Naive thymus-derived CD8-positive, alpha-beta T cell (primary cell): ENCODE measurements at places on chromosomes 7 and 10.
A peak's percentile ranks its signal among the peaks of the same experiment; 100 is the strongest.

DNA sequence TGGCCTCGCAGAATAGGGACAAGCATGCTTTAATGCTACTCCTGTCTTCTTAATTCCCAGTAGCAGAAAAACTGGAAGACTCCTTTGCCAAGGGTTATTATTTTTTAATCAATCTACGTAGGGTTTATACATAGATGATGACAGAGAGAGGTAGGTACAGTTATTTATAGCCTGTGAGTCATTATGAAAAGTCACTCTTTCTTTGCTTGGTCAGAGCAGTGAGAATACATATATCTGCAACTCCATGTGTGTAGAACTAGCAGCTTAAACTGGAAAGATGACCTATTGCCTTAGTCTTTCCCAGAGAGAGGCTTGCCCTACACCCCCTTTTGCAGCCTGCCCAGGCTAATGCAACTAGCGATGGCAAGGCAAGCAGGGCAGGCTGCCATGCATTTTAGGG, 1050.6 kb downstream of the NRG3 start:
- DNase-seq, result no peak

DNA sequence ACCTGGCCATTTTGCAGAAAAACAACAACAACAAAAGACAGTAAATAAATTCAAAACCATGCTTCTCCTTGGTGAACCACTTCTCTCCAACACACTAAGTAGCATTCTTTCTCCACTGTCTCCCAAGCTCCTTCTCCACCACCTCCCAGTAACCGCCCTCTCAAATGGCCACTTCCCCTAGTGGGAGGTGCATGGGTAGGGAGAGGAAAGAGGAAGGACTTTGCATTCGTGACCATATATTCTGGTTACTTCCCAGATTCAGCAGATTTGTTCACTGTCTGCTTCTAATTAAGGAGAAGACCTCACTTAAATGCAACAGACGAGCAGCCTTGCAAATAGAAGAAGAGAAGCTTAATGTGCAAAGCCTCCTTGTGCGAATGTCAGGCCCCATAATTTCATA, 166.8 kb downstream of the SORCS1 start:
- no peak for DNase-seq

DNA sequence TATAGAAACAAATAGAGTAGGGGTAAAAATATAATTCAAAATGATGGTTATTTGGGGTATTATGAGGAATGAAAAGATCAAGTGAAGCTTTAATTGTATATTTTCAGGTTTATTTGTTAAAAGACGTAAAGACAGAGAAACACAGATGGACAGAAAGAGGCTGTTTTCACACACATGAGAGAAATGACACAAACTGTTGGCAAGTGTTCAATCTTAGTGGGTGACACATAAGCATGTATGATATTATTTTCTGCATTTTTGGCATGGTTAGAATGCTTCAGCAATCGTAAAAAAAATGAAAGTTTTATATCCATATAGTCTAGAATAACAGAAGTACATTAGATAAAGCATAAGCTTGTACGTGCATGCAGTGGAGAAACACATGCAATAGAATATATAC, 464.4 kb upstream of the AKR1E2 start:
- DNase-seq, result no peak

GRCh38 chr7:71547426-71547825, 415.5 kb downstream of the GALNT17 start:
- no peak for DNase-seq

DNA sequence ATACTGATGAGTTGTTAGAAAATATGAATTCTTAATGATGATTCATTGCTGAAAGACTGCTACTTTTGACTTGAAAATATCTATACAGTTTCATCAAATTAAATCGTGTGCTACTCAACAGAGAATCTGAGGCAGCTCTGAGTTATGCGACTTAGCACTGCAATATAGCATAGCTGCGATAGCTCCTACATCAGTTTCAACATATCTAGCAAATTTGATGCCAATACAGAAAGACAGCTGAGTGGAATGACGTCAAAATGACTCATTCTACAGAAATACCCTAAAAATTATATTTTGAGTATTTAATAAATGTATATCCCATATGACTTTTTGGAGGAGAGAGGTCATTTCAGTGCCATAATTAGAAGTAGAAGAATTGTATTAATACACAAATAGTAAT, 1.1 kb upstream of the TARP start:
- no peak for DNase-seq

GRCh38 chr7:133070562-133070961, 11.3 kb downstream of the CHCHD3 start:
- no peak for DNase-seq

GRCh38 chr7:29289156-29290021, 94.8 kb downstream of the CHN2 start:
- no peak for DNase-seq

DNA sequence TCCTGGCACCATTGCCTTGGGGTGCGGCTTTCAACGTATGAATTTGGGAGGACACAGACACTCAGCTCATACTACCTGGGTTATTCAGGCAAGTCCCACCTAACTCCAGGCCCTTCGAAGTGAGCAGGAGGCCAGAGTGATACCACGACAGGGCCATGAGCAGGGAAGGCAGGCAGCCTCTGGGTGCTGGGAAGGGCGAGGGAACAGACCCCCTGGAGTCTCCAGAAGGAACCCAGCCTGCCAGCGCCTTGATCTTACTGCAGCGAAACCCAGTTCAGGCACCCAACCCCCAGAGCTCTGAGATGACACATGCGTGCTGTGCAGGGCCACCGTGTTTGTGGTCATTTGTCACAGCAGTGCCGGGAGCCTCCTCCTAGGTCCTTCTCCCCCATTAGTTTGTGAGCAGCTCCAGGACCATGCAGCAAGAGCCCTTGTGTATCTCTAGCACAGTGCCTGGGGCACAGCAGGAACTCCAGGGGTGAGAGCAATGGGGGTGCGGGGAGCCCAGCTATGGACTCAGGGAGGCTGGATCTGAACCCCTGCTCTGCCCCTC, 7.7 kb upstream of the INSIG1 start:
- no peak for DNase-seq

GRCh38 chr7:38319873-38320272, 46.4 kb upstream of the TARP start:
- no peak for DNase-seq

GRCh38 chr10:132662186-132662920, 123.6 kb downstream of the NKX6-2 start:
- DNase-seq, result peak; percentile 35

- no peak for DNase-seq
Observed at GRCh38 chr7:89129600-89130375, 334.3 kb upstream of the TEX47 start.

DNA sequence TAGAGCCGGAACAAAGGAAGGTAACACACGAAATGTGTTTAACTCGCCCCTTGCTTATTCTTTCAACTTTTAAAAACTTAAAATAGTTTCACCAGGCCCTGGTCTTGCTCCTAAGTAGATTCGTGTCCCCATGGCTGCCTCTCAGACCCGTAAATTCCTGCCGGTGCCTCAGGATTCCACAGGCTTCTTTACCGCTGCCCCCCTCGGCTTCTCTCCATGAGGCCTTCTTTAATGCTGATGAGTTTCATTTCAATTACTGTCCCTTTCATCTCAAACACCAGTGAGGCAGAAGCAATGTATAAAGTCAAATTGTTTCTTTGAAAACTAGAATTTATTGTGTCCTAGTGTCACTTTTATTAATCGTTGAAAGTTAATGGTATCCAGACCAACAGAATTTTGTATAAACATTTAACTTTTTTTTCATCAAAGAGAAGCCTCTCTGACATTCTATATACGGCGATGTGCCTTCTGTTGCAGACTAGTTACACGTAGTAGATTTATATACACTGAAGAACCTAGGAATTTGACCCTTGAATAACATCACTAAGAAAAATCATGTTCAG, 225.2 kb downstream of the C7orf25 start:
- no peak for DNase-seq

DNA sequence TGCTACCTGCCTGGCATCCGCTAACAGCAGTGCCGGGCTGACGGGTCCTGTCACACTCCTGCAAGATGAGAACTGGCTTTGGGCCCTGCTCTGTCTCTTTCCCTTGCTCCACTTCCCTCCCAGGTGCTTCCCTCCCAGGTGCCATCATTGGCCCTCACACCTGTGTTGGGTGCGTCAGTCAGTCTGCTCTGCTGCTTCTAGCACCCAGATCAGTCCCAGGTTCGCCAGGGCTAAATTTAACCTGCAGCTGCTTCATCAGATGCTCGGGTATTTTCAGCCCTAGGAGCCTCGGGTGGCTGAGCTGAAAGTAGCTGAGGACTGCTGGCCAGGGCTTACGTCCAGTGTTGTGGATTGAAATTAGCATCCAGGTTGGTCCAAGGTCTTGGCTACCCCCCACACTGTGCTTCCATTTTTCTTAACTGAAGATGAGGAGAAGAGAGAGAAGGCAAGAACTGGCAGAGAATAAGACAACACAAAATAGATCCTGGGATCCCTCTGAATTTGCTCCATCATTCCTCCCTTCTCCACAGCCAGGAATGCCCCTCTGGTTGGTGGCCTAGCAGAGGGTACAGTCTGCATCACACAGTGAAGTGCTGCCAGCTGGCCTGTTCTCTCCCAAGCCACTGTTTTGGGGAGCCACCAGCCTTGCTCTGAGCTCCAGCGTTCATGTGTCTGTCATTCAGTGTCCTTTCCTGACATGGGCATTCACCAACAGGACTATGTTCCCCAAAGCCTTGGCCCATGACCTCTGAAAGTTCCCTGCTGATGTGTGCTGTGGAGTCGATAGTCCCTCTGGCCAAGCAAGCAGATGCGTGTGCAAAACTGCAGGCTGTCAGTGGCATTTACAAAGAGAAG, 65.9 kb upstream of the SYPL1 start:
- DNase-seq, result no peak

DNA sequence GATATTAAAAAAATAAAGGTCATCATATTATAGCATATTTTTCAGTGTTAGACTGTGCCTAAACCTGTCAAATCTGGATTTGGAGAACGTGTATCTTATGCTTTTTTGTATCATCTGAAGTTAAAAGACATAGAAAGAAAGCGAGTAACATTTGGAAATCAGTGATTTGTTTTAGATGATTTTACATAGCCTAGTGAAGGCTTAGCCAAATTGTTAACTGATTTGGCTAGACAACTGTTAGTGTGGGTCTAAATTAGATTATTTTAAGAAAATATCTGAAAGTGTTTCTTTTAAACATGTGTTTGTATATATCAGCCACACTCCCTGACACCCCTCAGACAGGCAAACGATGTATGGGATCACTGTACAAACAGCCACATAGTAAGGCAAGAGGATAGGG, 35.6 kb downstream of the ACTA2 start:
- DNase-seq, result no peak

- DNase-seq, result no peak
Observed at GRCh38 chr7:149544028-149544427, 46.4 kb upstream of the ZNF746 start.

- DNase-seq, result no peak
Observed at GRCh38 chr10:28883741-28884423, 206.6 kb downstream of the BAMBI start.

DNA sequence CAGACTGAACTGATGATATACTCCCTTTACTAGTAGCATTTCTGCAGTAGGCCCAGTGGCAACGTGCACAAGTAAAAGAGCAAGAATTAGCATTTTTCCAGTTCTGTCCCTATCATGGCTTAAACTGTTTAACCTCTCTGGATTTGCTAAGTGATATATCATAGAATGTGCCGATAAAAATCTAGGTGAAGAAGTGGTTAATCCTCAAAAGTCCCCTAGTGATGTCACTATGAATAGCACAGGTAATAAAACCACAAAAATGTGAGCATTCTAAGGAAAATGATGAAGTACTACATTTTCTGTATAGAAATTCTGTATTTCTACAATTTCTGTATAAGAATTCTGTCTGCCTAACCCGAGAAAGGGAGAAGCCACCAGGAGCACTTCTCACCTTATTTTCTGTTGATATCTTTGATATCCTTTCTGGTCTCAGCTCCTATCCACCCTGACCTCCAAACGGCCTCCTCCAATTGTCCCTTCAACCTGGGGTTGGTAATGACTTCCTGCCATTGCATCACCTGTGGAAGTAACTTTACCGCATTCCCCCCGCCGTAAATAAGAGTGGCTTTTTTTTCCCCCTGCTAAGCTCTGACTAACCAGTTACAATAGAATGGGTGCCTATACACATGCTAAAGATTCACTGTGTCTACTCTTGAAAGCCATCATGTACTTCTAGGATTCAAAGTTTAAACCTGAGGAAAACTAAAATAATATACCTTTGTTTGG, 155.9 kb upstream of the ASAH2 start:
- DNase-seq, result no peak

- no peak for DNase-seq
Observed at GRCh38 chr7:65397730-65398142, 24.1 kb downstream of the ZNF92 start.

DNA sequence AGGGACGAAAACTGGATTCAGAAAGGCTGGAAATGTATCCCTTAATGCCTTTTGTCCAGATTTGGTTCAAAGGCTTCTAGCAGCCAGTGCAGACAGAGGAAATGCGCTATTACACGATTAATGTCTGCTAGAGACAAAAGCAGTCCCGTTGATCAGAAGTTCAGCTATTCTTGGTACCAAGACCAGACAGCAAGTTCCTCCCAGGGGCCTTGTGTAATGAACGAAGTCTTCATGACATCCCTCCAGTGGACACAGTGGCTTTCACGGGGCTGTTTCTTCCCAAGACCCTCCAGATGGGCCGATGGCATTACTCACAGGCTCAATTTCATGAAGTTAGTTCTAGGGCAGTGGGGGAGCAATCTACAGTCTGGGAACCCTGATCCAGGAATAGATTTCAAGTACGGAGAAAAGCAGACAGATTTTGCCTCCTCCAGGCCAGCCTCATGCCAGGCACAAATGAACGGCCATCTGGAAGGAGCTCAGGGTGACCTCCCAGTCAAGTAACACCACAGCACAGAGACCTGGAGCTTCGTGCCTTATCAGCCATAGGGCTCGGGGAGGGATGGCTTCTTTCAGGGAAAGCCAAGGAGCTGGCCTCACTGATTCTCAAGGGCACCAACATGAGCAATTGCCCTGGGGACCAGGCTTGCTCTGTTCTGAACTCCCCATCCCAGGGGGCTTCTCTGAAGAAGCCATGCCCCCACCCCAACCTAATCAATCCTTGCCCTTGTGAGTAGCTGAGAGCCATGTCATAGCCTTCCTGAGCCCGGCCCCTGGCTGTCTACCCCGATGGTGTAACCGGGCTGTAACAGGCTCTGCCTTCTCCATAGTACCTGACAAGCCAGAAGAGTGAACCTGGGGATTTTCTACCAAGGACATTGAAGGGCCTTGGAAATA, 101.1 kb downstream of the PRKAG2 start:
- DNase-seq, result no peak

- no peak for DNase-seq
Observed at GRCh38 chr7:100477871-100478267, 1.1 kb downstream of the TSC22D4 start.

DNA sequence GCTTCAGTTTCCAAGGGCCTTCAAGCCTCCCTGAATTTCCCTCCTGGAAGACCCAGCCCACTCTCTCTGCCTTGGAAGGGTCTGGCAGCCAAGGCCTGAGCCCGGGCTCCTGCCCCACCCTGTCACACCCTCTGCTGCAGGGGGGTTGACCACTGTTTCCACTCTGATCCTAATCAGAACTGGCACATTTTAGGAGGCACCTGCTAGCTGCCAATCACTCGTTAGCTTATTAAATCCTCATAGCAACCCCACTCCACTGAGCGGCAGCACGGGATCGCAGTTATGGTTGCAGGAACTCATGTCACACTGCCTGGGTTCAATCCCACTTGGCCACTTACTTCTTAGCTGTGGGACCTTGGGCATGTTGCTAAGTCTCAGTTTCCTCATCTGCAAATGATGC, 12.9 kb downstream of the HSPB1 start:
- no peak for DNase-seq

GRCh38 chr7:50771120-50772002, 11.3 kb downstream of the GRB10 start:
- DNase-seq, result no peak

- DNase-seq, result no peak
Observed at GRCh38 chr10:90635111-90635765, 222.6 kb downstream of the HTR7 start.
